Stimulated activated CD8-positive, alpha-beta memory T cell treated with anti-CD3 and anti-CD28 coated beads, Interleukin-12 subunit alpha, Interleukin-12 subunit beta, amount 100 ng/mL, for 4 hours (primary cell): ENCODE measurements at places on chromosomes 1 and 21.
A peak's percentile ranks its signal among the peaks of the same experiment; 100 is the strongest.

DNA sequence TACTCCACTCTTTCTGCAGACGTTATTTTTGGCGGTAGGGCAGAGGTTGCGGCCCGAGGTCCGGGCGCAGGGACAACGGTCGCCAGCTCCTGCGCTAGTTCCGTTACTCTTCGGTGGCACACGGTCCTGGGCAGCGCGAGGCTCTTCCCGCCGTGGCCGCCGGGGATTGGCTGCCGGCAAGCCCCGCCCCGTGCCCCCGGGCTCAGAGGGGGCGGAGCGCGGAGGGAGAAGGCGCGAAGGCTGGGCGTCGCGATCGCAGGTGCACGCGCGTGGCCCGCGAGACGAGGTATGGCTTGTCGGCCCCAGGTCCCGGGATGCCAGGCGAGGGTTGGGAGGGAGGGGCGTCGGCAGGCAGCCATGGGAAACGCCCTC is 518 bp upstream of the SHE start:
- no peak for DNase-seq

GRCh38 chr1:232319518-232320210 is 310.3 kb downstream of the SIPA1L2 start:
- no peak for DNase-seq

GRCh38 chr1:114278911-114279310 is 125.2 kb upstream of the SYT6 start:
- DNase-seq: no peak

DNA sequence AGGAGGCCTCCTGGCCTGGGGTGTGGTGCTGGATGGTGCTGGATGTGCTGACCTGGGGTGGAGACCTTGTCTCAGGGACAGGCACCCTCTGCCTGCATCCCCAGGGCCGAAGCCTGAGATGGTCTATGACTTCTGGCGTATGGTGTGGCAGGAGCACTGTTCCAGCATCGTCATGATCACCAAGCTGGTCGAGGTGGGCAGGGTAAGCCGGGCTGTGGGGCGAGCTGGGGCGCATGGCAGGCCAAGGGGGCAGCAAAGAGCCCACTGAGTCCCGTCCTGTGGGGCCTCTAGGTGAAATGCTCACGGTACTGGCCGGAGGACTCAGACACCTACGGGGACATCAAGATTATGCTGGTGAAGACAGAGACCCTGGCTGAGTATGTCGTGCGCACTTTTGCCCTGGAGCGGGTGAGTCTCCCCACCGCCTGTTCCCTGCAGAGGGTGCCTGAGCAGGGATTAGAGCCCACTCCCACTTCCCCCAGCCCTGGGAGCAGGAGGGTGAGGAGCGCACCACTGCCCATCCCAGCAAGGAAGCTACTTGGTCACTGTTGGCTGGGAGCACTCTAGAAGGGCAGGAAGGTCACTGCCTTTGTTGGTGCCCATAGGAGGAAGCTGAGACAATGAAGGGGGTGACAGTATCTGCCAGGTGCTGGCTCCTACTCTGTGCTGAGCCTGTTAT is 75.2 kb downstream of the PTPRU start:
- DNase-seq: no peak

DNA sequence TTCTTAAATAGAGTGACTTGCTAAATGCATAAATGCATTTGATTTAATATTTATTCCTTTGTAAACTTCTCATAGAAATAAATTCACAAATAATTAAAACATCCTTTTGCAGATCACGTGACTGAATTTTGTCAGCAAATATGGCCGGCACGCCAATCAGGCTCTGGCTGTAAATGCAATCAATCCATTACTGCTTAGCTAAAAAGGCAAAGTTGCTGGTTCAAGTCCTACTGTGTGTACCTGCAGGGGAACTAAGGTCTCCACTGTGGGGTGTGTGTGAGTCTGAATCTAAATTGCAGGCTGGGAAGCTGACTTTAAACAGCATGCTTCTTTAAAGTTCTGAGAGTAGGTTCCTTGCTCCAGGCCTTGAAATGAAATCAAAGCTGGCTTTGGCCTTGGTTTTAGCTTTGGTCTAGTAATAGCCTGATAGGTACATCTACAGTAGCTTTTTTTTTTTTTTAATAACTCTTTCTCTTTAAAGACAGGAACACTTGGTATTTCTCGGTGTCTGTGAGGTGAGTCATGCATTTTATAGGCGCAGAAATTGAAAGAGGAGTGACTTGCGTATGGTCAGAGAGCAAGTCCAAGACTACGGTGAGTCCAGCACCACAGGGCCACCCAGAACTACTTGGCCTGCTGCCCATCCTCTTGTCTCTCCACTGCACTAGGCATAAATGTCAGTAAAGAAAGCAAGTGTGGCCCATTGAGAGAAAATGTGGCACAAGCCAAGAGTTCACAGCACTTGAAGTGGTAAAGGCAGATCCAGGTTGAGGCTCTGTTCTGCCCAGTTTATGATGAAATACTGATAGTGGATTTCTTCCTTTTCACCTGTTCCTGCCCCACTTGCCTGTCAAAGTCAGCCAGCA is 36.2 kb upstream of the LYST start:
- no peak for DNase-seq

DNA sequence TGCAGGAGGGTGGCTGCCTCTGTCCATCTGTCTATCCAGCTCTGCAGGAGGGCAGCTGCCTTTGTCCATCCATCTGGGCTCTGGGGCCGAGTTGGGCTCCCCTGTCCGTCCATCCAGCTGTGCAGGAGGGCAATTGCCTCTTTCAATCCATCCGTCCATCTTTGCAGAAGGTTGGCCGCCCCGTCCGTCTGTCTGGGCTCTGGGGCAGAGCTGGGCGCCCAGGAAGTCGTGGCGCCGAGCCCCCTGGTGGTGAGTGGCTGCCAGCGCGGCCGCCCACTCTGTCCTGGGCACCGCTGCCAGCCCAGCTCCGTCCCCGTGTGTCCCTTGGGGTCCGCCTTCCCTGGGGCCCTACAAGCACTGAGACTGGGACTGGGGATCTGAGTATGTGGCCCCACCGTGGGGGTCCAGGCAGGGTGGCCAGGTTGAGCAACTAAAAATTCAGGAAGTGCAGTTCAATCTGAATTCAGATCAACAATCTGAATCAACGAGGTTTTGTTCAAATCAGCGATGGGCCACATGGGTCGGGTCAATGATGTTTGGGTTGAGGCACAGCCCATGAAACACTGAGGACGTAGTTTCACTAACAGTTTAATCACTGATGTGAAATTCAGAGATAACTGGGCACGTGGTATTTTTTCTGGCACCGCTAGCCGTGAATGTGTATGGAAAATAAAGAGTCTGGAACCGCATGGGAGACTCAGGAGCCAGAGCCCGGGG is 99.1 kb upstream of the ACTRT2 start:
- no peak for DNase-seq

- DNase-seq: no peak
These were observed 98.8 kb downstream of the RASAL2 start for GRCh38 chr1:178192686-178193085.

GRCh38 chr1:86441581-86441980 is 17.6 kb downstream of the CLCA2 start:
- DNase-seq: no peak

DNA sequence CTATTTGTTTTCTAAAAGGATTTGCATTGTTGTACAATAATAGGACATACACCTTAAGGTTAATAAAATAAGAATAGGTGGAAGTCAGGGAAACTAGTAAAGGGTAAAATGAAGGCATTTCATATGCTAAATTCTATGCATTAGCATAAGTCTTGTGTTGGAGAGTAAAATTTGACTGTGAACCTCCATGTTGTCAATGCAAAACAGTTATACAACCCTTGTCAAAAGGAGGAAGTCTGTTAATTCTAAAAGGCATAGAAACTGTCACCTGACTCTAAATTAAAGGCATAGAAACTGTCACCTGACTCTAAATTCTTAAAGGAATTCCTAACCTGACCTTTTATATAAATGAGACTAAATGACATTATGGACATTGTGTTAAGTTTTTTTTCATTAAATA is 291.8 kb downstream of the OLFM3 start:
- no peak for DNase-seq

DNA sequence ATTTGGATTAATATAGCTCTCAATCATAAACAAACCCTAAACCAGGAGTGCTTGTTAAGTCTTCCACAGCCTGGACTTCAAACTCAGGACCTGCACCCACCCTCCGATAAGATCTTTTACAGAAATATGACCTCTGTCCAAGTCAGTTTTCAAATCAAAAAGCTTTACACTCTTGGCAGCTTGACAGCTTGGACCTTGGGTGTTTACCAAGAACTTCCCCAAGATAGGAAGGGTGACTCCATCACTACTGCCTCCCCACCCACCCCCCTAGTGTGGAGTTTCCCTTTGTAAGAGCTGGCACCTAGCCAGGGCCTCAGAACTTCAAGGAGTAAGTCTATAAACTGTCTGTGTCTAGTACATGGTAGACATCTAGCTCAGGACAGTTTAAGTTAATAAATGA is 9.6 kb downstream of the BCAR3 start:
- no peak for DNase-seq

DNA sequence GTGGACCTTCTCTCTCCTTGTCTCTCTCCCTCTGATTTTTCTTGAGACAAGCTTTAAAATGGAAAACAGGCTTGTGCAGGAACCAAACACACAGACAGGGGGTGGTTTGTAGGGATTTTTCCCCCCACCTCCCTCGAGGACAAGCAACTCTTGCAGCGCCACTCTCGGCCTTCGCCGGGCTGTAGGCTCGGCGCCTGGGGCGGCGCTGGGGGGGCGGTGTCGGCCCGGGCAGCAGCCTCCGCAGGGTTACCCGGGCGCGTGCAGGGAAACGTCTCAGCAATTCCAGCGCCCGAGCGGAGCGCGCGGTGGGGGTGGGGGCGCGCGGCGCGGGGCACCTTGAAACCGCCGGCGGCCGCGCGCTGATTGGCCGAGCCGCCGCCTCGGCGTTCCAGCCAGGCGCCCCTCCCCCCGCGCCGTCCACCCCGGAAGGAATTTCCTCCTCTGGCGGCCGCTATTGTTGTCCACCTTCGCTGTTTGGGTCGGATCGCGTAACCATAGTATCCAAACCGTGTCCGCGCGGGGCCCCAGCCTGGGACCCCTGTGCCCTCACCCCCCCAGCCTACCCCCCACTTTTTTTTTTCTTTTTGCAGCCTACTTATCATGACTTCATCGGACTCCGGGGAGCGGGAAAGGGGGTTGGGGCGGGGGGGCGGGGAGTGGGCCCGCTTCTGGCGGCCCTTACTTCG is 59.8 kb upstream of the ACOT11 start:
- DNase-seq: peak; percentile 67

- peak; percentile 90 for DNase-seq
These were observed at the start of the genes NSL1 and TATDN3 for GRCh38 chr1:212791676-212792395. Gene NSL1, minus strand, starts transcription at chr1:212791777. Its CDS starts 14 bp downstream, at chr1:212791763. Gene TATDN3, plus strand, starts transcription at chr1:212791894. Its CDS starts 28 bp downstream, at chr1:212791922.

DNA sequence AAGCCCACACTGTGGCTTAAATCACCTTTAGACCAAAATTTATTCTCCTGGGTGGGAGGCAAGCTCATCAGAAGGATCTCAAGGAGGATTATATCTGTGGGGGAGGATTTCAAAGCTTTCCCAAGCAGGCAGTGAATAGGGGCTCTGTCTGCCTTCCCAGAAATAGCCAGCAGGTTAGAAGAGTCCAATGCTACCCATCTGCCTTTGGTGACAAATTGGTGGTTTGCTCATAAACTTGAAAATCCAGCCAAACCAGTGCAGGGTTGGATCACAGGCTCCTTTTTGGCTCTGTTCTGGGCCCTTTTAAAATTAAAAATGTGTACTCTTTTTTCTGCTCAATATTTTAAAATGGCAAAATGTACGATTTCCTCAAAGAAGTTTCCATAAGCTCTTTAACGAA is 118.9 kb upstream of the ZC3H11B start:
- DNase-seq: no peak

DNA sequence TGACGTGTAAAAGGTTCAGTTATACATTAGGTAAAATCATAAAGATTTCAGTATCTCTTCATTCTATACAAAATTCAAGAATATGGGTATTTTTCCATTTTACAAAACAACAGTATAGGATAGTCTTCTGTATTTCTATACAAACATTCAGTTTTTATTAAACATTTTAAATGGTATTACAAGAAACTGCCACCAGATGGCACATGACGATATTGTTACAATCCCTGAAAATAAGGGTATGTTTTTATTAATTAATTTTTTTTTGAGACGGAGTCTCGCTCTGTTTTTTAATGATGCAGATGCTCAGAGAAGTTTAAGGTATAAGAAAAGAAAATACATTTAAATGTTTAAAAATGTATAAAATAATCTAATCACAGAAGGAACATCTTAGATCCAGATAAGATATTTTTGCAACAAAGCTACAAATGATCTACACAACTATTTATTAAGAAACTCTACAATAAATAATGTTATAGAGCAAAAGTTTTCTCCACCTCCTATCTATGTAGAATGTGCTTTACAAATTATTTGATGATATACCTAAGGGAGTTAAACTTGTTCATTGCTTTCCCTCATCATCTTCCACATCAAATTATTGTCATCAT is 23.5 kb upstream of the RSBN1 start:
- no peak for DNase-seq

DNA sequence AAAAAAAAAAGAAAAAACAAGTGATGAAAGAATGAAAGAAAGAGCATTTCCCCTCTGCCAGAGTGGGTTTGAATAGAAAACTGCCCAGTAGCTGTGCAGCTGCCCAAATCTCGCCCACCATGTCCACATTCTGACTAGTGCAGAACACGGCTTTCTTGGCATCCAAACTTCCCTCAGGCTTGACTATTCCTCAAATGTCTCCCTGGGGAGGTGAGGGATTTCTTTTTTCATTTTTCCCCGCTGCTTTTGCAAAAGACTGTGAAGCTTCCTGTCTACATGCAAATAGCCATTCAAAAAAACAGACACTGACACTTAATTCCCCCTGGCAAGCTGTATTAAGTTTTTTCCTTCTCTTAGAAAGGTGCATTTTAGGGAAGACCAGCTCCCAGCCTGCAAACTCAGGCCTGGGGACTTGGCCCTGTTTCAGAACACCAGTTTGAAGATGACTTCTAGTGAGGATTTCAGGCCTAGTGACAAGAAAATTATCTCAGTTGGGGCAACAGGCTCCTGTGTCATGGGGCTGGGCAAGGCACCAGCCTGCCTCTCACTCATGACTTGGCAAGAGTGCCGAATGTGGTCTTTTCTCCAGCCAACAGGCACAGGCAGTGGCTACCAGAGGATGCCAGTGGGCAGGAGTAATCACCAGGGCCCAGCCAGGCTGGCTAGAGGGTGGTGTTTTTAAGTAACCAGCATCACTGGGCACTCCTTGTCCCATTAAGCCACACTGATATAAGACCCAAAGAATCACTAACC is 178.1 kb upstream of the NFIA start:
- no peak for DNase-seq

DNA sequence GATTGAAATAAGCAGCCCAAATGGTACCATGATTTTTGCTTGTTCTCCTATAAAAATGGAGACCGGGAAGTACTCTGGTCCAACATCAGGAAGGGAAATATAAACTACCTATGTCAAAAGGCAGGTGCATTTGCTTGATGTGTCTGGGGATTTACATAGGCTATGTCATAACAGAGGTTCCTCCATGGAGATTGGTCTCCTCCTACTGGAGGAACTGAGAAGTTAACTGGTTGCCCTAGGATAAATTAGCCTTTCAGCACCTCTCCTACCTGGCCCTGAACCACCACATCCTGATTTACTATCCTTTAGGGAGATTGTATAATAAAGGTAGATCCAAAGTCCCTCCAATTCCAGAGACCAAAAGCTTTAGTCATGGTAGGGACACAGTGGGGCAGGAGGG is 1109.3 kb upstream of the B3GALT2 start:
- no peak for DNase-seq

GRCh38 chr1:216997069-216997468 is 273.8 kb upstream of the ESRRG start:
- DNase-seq: no peak

GRCh38 chr1:18673976-18674375 is 43.3 kb downstream of the PAX7 start:
- no peak for DNase-seq
